ENCODE measurements at places on chromosomes 13 and 19. TPM values are rescaled to one million over a fixed set of nuclear protein-coding genes. Genes with fewer than 3 reads are reported as not detected.

The FFAR3 gene
- polyA plus RNA-seq = not detected

The FSD1 gene
- polyA plus RNA-seq = 4.3 TPM

The ZNF773 gene
- 16.4 TPM for polyA plus RNA-seq

The PROZ gene
- polyA plus RNA-seq = 0.75 TPM

The LRRC8E gene
- polyA plus RNA-seq = 2.3 TPM

The ZNF85 gene
- polyA plus RNA-seq = 18.8 TPM

The CEACAM8 gene
- polyA plus RNA-seq = 0.21 TPM
